ENCODE measurements at places on chromosomes 2 and 18.

DNA sequence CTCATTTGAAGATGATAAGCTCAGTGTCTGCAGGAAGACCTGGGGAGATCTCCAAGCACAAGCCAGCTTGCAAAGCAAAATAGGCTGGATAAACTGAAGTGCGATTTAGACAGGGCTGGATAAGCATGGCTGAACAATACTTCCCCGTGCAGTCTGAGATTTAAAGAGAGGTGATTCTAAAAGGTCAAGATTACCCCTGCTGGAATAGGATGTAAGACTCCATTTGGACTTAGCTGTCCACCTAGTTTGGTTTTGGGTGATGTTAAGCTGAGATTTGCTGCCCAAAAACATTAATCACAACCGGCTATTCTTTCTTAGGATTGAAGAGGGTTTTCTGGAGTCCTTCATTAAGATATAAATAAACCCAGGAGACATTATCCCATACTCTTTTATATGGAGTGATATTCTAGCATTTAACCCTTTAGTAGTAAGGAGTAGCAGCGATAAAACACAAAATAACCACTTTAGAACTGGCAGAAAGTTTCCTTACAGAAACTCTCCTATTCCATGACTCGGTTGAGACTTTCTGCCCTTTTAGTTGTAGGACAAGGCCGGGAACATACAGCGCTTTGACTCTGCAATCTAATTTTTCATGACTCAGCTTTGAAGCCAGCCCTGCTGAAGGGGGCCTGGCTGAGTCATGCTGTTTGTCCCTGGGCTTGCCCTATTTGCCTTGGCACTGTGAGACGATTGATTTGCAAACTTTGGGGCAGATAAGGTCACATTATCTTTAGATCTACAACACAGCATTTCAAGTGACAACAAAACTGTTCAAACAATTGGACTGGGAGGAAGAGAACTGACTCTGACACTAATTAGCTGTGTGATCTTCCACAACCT is 238.2 kb downstream of the GCA start:
- DNase-seq: no peak

DNA sequence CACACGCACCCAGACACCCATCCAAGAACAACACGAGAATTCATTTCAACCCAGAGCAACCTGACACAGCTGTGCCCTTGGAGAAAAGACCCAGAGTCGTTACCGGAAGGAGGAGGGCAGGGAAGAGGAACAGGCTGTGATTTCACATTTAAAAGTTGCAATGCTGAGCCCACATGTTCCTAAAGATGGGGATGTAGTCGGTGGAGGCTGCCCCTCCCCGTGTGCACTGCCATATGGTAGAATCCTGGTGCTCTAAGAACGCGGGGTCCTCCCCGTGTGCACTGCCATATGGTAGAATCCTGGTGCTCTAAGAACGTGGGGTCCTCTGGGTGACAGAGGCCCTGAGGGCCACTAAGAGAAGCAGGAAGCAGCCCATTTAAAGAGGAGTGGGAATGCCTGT is 10.9 kb downstream of the MTERF4 start:
- no peak for DNase-seq

GRCh38 chr2:88099798-88100488 is 27.9 kb downstream of the FABP1 start:
- no peak for DNase-seq

DNA sequence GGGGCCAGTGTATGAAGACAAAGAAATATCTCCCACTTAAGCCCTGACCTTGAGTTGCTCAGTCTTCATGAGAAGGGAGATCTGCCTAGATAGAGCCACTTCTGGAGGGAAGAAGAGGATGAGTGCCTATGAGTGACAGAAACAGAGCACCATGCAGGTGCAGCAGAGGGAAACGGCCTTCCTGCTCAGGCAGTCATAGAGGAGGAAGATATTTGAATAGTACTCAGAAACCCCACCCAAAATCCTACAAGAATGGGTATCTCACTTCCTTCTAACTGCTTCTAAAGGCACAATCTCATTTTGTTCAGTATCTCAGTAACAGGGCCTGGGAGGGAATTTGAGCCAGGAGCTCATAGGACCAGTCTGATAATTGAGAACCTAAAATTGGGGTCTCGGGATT is 339.3 kb downstream of the ALK start:
- no peak for DNase-seq

DNA sequence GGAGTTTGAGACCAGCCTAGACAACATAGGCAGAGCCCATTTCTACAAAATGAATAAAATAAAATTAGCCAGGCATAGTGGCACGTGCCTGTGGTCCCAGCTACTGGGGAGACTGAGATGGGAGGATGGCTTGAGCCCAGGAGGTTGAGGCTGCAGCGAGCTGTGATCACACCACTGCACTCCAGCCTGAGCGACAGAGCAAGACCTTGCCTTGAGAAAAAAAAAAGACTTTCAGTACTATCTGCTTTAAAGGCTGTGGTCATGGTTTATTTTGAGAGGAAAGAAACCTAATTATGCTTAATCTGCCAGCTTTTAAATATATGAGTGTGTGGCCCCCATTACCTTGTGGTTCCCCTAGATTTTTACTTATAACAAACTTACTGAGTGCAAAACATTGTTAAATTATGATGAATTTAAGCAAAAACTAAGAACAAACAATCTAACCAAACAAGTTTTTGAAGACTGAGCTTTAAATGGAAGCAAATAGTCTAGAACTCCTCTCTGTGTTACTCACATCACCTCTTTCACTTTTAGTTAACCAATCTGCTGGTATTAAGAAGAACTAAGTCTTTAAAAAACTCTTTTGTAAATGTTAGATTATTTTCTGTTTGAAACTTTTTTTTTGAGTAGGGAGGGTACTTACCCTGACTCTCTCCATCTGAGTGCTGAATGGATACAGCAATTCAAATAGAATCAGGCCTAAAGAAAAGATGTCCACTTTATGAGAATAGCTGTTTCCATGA is 65.4 kb downstream of the EIF2AK3 start:
- no peak for DNase-seq

GRCh38 chr2:143559147-143559546 is 429.9 kb downstream of the ARHGAP15 start:
- DNase-seq: no peak

- no peak for DNase-seq
Observed at GRCh38 chr2:40474306-40474705, 22.4 kb upstream of the SLC8A1 start.

GRCh38 chr2:216830346-216830745 is 29.5 kb downstream of the TNP1 start:
- no peak for DNase-seq

GRCh38 chr18:10239991-10240634 is 214.3 kb upstream of the APCDD1 start:
- no peak for DNase-seq
